ENCODE measurements at places on chromosomes 3 and 15.

DNA sequence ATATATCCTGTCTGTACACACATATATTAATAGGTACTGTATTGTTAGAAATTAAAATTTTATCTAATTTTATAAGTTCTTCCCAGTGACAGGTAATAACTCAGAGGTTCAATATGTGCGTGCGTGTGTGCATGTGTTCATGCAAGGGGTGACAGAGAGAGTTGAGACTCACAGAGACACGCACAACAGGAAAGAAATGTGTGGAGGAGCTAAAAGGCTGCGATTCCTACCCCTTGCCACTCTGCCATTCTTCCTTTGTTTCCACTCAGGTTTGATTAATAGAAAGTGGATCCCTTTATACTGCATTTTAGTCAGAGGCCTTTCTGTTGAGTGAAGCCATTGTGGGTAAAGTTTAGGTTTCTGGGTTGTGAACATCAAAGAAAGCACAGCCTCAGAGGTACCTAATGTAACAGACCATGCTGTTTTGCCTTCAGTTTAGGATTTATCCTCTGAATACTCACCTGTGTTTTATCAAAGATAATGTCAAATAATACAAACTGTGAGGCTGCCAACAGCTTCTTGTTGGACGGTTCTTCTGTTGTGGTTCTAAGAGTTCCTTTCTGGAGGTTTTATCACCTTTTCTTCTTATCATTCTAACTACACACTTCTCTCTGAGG, 182.3 kb downstream of the EPHA3 start:
- no peak for DNase-seq

GRCh38 chr15:76312540-76313174, 1.4 kb upstream of the ETFA start:
- DNase-seq = no peak

- no peak for DNase-seq
These were observed 29.6 kb downstream of the SQOR start for GRCh38 chr15:45664451-45664850.

DNA sequence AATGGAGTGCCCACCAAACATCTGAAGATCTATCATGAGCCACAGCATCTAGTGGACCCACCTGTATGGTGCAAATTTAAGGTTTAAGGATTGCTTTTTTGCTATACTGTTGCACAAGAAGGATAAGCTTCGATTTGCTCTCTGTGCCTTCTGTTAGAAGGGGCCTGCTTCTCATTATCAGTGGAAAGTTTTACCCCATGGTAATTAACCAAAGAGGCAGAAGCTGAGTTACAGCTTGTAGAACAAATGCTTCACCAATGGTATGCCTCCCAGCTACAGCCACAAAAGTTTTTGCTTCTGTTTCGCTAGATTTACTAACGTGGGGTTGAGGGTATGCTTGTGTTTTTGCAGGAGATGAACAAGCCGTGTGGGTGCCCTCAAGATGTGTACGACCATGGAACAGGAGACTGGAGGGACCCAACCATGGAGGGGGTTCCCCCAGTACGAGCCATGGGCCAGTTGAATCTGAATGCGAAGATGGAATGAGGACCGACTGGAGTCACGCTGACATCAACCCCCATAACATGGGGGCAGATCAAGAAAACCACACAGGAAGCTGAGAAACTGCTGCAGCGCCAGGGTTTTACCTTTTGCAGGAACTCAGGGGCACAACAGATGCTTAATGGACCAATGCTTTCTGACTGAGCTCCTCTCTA, 43.5 kb downstream of the ACAD9 start:
- no peak for DNase-seq

DNA sequence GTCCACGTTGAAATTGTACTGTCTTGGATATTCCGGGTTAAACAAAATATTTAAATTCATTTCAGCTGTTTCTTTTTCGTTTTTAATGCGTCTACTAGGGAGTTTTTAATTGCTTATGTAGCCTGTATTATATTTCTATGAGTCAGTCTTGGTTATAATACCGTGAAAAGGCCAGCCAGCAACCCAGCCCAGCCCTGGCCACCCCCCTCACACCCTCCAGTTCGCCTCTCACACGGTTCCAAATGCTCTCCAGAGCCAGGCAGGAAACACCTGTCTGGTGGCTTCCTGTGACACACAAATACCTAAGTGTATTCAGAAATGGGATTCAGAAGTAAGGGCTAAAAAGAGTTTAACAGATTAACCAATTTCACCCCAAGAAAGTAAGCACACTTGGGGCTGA, 4.4 kb downstream of the SH3BP5 start:
- DNase-seq = no peak

DNA sequence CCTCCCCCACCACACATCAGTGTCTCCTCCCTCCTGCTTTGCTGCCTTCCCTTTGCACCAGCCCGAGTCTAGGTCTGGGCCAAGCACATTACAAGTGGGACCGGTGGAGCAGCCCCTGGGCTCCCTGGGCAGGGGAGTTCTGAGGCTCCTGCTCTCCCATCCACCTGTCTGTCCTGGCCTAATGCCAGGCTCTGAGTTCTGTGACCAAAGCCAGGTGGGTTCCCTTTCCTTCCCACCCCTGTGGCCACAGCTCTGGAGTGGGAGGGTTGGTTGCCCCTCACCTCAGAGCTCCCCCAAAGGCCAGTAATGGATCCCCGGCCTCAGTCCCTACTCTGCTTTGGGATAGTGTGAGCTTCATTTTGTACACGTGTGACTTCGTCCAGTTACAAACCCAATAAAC, 2.3 kb upstream of the ABCF3 start:
- DNase-seq = no peak

- no peak for DNase-seq
These were observed 17.4 kb upstream of the RBMS3 start for GRCh38 chr3:29263476-29263875.

DNA sequence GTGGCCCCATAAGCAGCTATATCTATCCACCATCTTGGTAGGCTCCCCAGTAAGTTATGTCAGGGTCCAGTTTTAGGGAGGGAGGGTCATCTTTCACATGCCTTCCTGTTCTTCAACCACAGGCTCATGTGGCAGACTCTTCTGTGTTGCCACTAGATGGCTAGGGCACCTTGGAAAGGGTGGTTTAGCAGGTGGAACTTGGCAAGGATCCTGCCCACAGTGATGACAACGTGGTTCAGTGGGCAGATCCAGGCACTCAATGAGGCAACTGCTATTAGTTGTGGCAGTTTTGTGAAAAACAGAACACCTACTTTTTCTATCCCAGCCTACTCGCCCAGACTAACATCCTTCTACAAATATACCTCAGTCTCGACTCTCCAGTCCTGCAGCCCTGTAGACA, 7.2 kb upstream of the RBP1 start:
- no peak for DNase-seq

DNA sequence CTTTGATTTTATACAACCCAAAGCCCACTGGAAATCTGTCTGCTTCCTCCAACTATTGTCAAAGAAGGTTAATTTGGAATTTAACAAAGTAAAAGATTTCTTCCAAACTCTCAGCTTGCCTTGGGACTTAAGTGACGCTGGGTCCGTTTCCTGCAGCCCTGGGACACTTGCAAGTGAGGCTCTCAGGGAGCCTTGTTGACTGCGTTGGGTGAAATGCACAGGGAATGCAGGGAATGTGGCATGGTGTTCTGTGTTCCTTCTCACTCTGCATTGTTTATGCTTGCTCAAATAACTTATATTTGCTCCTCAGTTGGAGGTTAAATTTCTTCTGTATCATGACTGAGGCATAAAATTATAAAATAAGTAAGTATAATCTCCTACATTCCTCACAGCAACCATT, 60.9 kb upstream of the TJP1 start:
- DNase-seq = no peak

DNA sequence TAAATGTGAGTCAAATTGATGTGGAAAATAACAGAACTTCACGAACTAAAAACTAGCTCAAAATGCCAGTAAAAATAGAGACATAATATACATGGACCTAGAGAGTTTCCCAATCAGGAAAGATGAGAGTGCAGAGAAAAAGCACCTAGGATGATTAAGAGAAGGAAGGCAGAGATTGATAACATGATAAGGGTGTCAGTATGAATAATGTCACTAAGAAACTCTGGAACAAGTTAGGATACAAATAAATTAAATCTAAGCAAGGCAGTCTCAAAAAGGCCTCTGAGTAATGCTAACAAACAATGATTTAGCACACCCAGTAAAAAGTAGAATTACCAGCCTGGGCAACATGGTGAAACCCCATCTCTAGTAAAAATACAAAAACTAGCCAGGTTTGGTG, 304.7 kb upstream of the DPPA4 start:
- DNase-seq = no peak

All from globus pallidus (tissue), 1 donor.